ENCODE measurements at places on chromosomes 4 and X. TPM values are rescaled to one million over a fixed set of nuclear protein-coding genes. Genes with fewer than 3 reads are reported as not detected.

- H3K4me3 ChIP-seq = no peak overlapping the region
- no peaks in the 10 kb centered on the region for H3K36me3 ChIP-seq
- H3K27ac ChIP-seq = no peak overlapping the region
- H3K27me3 ChIP-seq = peaks cover 10% of the 10 kb centered on the region
Observed at GRCh38 chr4:25540734-25541133, 114.9 kb upstream of the SLC34A2 start.

DNA sequence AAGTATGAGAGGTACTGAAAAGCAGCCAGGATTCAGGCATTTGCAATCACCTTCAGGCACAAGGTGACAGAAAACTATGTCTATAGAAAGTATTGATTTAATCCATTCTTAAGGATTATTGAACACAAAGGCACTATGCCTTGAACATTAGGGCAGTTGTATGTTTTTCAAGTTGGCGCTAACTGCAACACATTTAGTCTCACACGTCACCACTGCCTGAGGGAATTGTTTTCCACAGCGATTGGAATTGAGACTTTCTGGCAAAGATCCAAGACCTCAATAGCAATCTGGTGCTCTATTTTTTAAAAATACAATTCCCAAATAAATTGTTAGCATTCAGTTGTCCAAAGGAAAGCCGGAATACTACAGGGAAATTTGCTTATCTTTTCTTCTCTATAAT is 52.7 kb upstream of the FTHL17 start:
- DNase-seq = no peak
- H3K4me1 ChIP-seq = no peaks in the 10 kb centered on the region
- no peak overlapping the region for H3K27ac ChIP-seq
- H3K36me3 ChIP-seq = no peaks in the 10 kb centered on the region

GRCh38 chr4:151688003-151688784 is 72.6 kb downstream of the GATB start:
- H3K4me1 ChIP-seq = no peaks in the 10 kb centered on the region
- no peaks in the 10 kb centered on the region for H3K27me3 ChIP-seq
- H3K27ac ChIP-seq = no peak overlapping the region
- H3K36me3 ChIP-seq = no peaks in the 10 kb centered on the region
- H3K4me3 ChIP-seq = no peak overlapping the region
- no peak for DNase-seq

TLR7 gene
- total RNA-seq = 0.09 TPM

COX7B2 gene
- not detected for total RNA-seq

Measured in activated CD8-positive, alpha-beta memory T cell treated with anti-CD3 and anti-CD28 coated beads, Interleukin-2, amount 10 ng/mL, durations not matched to agents 7 days and 5 days (primary cell).